ENCODE measurements at places on chromosomes 4 and X. TPM values are rescaled to one million over a fixed set of nuclear protein-coding genes. Genes with fewer than 3 reads are reported as not detected.

CCDC120 gene
- 11.0 TPM for total RNA-seq

DNA sequence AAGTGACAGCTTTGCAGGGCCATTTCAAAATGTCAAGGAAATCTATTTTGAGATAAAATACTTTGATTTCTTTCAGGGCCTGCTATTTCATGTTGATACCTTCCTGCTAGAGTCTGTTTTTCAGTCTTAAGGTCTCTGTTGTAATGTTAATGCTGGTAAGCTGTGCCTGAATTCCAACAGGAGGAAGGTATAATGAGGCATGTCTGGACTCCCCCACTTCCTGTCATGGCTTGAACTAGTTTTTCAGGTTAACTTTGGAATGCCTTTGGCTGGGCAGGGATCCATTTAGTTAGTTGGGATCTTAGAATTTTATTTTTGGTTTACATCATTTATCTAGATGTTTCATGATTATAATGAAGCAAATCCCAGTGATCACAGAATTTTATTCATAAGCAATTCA, 279.0 kb downstream of the CFAP47 start:
- no peak overlapping the region for H3K27ac ChIP-seq
- H3K36me3 ChIP-seq, result no peaks in the 10 kb centered on the region
- H3K4me1 ChIP-seq, result no peaks in the 10 kb centered on the region
- no peak for DNase-seq
- no peaks in the 10 kb centered on the region for H3K27me3 ChIP-seq

- no peaks in the 10 kb centered on the region for H3K27me3 ChIP-seq
- H3K4me3 ChIP-seq, result no peak overlapping the region
- H3K27ac ChIP-seq, result no peak overlapping the region
- no peak for DNase-seq
- no peaks in the 10 kb centered on the region for H3K4me1 ChIP-seq
Observed at GRCh38 chrX:124256216-124256615, 76.2 kb upstream of the TEX13D start.

GRCh38 chr4:108446556-108446955, 173.8 kb upstream of the RPL34 start:
- no peaks in the 10 kb centered on the region for H3K4me1 ChIP-seq
- no peaks in the 10 kb centered on the region for H3K27me3 ChIP-seq
- DNase-seq, result no peak
- H3K27ac ChIP-seq, result no peak overlapping the region

GRCh38 chrX:105050921-105051320, 169.6 kb downstream of the TEX13A start:
- no peaks in the 10 kb centered on the region for H3K4me1 ChIP-seq
- H3K36me3 ChIP-seq, result no peaks in the 10 kb centered on the region
- no peak overlapping the region for H3K4me3 ChIP-seq
- H3K27ac ChIP-seq, result no peak overlapping the region
- DNase-seq, result no peak

DNA sequence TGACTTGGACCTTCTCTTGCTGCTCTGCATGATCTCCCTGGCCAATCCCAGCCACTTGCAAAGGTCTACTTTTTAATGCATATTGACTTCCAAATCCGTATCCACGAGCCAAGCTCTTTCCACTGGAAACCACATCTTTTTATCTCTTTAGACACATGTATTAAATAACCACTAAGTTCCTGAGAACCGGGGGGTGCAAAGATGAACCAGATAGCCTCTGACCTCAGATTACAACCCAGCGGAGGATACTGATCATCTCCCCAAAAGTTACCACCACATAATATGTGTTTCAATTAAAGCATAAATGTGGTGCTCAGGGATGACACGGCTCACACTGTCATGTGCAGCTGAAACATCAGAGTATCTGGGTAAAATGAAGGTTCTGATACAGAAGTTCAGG, 40.4 kb upstream of the FAM9B start:
- no peaks in the 10 kb centered on the region for H3K36me3 ChIP-seq
- no peak overlapping the region for H3K4me3 ChIP-seq
- H3K4me1 ChIP-seq, result no peaks in the 10 kb centered on the region
- no peaks in the 10 kb centered on the region for H3K27me3 ChIP-seq
- no peak overlapping the region for H3K27ac ChIP-seq

- H3K36me3 ChIP-seq, result no peaks in the 10 kb centered on the region
- H3K4me1 ChIP-seq, result no peaks in the 10 kb centered on the region
- H3K4me3 ChIP-seq, result no peak overlapping the region
- H3K27ac ChIP-seq, result no peak overlapping the region
- no peaks in the 10 kb centered on the region for H3K27me3 ChIP-seq
Observed at GRCh38 chrX:2351999-2352995, 148.5 kb downstream of the DHRSX start.

DNA sequence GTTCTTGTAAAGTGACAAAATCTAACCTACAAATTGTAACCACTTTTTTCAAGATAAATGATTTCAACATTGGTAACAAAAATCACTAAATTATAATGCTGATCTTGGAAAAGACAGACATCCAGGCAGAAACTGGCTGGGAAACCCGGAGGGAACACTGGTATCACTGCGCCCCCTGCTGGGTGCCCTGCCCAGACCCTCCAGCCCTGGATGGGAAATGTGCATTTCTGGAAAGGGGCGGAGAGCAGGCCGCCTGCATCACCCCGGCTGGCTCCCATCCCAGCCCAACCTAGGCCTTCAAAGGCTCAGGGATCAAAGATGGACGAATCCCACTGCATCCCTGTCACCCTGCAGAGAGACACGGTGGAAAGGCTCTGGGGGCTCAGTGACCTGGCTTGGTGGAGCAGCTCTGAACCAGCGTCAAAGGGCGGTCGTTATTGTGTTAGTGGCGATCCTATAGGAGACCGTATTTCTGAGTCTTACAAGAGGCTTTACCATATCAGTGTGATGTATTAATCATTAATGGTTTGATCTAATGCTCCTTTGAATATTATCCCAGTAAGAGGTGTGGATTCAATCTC, 37.3 kb downstream of the ACOX3 start:
- H3K27me3 ChIP-seq, result no peaks in the 10 kb centered on the region
- H3K36me3 ChIP-seq, result no peaks in the 10 kb centered on the region
- no peaks in the 10 kb centered on the region for H3K4me1 ChIP-seq
